ENCODE measurements at places on chromosomes 1 and 21.

- DNase-seq: no peak
Measured at GRCh38 chr1:229159668-229160544, 111.0 kb upstream of the RAB4A start.

DNA sequence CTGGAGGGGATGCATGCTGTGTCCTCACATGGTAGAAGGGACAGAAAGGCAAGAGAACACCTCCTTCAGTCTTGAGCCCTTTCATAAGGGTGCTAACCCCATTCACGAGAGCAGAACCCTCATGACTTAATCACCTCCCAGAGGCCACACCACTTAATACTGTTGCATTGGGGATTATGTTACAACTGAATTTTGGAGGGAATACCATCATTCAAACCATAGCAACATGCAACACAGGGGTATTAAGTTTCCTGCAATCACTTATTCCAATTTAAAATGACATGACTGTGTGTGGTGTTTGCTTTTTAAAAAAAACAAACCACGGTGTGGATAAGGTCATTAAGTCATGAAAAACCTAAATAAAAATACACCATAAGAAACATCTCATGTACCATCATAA is 3.1 kb upstream of the LIN9 start:
- no peak for DNase-seq

- no peak for DNase-seq
Measured at GRCh38 chr1:53619367-53620060, 119.5 kb downstream of the GLIS1 start.

DNA sequence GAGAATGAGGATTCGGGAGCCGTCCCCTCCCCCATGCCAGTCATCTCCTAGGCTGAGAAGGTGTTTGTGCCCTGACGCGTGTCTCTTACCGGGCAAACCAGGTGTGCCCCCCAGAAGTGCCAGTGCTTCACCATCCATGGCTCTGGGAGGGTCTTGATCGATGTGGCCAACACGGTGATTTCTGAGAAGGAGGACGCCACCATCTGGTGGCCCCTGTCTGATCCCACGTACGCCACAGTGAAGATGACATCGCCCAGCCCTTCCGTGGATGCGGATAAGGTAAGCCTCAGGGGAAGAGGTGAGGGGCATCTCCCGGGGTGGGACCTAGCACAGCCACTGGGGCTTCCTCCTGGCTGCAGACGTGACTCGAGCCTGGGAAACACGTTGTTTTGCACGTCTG is 959 bp downstream of the PADI6 start:
- no peak for DNase-seq

DNA sequence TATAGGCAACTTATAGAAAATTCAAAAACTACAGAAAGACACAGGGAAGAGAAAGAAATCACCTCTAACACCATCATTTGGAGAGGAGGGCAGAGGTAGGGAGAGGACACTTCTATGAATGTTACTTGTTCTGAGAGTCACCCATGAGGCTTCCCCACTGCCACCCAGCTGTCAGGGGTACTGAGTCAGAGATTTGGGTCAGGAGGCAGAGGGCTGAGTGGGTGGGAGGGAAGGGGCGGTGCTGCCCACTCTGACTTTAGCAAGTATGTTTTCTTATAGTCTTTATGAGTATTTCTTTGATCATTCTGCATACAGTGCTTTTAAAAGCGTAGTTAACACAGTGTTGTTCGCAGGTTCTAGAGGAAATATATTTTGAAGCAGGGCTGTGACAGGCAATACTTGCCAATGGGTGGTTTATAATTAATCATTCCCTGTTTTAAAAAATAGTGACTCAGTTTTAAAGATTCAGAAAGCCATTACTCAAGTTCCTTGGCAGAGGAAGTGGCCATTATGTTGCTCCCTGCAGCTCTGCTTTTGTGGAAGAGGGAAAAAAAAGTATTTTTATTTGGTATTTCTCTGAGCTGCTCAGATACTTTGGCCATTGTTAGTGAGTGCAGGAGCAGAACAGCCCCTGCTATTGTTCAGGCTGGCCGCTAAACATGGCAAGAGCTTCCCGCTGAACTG is 18.3 kb downstream of the IL6R start:
- DNase-seq: peak; percentile 55

Data from hepatic stellate cell (primary cell).